ENCODE measurements at places on chromosomes 7 and 10. TPM values are rescaled to one million over a fixed set of nuclear protein-coding genes. Genes with fewer than 3 reads are reported as not detected.

DNA sequence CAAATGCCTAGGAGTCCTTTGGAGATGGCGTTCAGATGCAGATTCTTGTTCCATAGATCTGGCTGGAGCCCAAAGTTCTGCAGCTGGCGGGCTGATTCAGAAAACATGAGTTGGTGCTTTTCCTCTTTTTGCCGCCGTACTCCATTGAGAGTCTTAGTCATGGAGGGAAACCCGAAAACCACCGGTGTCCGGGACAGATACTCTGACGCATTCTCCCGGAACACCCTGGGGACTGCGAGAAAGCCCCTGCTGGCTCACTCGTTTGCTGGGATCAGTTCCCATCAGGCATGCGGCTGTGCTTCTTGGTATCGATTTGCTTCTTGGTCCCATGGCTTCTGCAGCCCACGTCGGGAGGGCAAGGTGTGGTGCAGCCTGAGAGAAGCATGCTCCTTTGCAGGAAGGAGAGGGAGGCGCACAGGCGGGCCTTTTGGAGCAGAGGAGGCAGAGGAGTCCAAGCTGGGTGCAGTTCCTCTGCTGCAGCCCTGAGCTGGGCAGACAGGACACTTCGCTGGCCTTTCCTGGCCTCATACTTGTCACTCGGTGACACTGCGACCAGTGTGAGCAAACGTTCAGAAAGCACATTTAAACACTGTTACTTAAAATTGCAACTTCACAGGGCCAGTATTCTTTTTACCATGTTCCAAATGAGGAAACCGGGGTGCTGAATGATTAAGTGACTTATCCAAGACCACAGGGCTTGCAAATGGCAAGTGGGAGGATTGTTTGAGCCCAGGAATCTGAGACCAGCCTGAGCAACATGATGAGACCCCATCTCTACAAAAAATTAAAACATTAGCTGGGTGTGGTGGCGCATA is 30.6 kb upstream of the PFKFB3 start:
- DNase-seq: no peak

DNA sequence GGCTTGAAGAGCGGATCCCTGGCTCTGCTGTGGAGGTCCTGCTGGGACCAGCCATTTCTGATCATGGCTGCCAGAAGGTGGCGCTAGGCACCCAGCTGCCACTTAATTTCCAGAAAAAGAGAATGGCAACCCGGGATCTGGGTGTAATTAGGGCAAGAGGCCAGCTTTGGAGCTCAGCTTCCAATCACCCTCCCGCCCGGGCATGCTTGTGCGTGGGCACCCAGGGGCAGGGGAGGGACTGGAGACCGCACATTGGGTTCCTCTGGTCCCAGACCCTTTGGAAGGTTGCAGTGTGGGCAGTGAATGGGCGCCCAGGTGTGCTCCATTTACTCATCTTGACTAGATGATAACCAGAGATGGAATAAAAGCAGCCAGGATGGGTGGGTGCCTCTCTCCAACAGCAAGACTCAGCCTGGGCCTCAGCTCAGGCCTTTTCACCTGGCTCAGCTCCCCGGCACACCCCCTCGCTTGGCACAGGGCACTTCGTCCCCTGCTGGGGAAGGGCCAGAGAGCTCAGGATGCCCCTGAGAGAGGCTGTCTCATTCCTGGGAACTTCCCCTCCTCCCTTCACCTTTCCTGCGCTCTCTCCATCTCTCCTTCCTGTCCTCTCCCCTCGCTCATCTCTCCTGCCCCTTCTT is 14.7 kb downstream of the FAM241B start:
- peak; percentile 68 for DNase-seq

WASHC2A gene
- total RNA-seq: 30.5 TPM

CHAT gene
- not detected for total RNA-seq

LRRC4 gene
- not detected for total RNA-seq

DNA sequence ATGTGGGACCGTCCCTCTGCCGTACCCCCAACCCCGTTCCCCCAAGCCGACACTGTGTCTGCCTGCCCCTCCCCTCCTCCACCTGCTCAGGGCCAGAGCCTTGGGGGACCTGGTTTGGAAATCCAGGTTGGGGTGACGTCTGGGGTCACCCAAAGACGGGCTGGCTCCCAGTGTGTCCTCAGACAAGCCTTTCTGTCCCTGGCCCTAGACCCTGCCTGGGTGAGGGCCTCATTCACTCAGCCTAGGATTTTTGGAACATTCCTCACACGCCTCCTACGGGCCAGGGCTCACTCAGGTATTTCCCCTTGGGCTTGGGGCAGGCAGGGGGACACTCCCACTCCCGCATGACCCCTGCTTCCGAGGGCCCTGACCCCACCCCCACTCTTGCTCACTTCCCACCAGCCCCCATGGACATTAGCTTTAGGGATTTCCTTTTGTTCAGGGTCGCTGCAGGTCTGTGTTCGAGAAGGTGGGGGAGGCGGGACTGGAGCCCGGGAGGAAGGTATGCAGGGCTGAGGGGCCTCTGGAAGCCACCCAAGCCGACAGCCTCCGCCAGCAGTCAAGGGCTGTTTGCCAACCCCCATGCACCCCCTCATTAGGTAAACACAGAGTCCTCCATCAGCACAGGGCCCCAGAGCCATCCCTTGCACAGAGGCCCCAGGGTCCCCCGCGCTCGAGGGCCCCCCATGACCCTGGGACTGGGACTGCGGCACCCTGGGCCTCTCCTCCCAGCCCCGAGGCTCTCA is 35.1 kb downstream of the PDGFA start:
- no peak for DNase-seq

SEMA3E gene
- 6.8 TPM for total RNA-seq

- DNase-seq: no peak
Measured at GRCh38 chr10:79081353-79082034, 12.7 kb downstream of the ZMIZ1 start.

DNAJB9 gene
- total RNA-seq: 65.9 TPM

GRCh38 chr10:116973946-116974455 is 31.0 kb downstream of the SHTN1 start:
- DNase-seq: no peak

DNA sequence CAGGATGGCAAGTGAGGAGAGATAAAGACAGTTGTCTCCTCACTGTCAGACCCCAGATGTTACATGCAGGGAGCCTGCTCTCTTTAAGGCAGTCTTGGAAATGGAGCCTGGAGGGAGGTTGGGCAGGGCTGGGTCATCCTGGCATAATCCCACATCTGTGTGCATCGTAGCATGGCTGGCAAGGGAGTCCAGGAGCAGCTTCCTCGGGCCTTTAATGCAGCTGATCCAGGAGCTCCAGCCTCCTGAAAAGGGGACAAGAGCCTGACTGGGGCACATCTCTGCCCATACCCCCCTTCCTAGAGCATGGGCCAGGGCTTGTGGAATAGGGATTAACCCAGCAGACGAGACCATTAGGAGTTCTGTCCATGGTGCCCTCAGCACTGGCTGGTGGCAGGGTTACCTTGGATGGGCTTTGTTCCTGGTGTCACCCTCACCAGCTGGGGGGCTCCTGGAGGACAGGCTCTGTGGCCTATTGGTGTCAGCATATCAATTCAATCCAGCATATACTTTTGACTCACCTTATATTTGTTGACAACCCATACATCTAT is 34.9 kb downstream of the TBATA start:
- DNase-seq: no peak

DNA sequence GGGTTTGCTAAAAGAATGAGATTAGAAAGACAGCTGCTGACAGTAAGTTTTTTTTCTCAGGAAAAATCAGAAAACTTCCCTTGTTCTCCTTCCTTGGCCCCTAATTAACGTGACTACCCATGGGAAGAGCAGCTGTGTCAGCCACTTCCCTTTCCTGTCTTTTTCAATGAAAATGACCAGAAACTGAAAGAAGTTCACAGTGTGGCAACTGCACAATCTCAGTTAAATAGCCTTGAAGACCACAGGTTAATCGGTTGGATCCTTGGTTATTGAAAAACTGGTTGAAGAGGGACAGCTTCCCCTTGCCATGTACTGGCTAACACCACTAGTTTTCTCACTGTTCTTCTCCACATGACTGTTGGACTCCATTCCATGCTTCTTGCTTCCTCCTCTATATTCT is 148.8 kb upstream of the AGR3 start:
- no peak for DNase-seq

EPHB6 gene
- total RNA-seq: 0.59 TPM

DNA sequence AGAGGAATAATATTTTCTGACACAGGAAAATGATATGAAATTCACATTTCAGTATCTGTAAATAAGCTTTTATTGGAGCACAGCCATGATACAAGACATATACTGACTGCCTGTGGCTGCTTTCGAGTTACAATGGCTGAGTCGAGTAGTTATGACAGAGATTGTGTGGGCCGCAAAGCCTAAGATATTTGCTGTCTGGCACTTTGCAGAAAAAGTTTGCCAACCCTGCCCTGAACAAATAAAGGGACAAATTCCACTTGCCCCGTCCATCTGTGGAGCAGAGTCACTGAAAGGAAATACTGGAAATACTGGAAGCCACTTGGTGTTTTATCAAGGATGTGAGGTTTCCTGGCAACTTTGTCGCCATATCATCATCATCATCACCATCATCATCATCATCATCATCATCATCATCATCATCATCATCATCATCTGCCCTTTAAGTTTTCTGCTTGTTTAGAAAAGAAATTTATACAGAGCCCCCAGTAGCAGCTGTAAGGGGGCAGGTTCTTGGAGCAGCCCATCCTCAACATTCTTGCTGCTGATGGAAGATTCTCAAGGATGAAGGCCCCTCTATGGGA is 85.8 kb downstream of the TCF7L2 start:
- DNase-seq: no peak

DNA sequence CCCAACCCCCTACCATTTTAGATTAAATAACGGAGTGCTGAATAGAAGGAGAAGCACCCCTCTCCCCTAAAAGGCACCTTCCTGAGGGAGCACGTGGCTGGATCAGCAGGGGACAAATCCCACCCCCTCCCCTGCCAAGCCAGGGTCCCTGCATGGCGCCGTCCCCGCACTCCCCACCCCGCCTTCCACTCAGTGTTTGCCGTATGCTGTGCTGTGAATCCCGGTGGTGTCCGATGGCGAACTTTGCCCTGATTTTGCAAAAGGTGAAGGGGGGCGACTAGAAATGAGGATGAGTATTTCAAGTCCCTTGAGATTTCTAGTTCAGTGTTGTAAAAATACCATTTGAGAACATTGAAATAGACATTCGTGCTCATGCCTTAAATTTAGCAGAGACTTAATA is 83.5 kb upstream of the SH2B2 start:
- no peak for DNase-seq

- DNase-seq: no peak
Measured at GRCh38 chr10:84706875-84707274, 378.5 kb downstream of the CCSER2 start.

DNA sequence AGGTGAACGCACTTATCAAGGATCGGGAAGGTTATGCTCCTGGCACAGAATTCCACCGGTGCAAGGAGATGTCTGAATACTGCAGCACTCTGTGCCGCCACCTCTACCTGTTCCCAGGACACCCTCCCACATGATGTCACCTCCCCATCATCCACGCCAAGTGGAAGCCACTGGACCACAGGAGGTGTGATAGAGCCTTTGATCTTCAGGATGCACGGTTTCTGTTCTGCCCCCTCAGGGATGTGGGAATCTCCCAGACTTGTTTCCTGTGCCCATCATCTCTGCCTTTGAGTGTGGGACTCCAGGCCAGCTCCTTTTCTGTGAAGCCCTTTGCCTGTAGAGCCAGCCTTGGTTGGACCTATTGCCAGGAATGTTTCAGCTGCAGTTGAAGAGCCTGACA is 11.0 kb upstream of the CLCN1 start:
- DNase-seq: no peak

DNA sequence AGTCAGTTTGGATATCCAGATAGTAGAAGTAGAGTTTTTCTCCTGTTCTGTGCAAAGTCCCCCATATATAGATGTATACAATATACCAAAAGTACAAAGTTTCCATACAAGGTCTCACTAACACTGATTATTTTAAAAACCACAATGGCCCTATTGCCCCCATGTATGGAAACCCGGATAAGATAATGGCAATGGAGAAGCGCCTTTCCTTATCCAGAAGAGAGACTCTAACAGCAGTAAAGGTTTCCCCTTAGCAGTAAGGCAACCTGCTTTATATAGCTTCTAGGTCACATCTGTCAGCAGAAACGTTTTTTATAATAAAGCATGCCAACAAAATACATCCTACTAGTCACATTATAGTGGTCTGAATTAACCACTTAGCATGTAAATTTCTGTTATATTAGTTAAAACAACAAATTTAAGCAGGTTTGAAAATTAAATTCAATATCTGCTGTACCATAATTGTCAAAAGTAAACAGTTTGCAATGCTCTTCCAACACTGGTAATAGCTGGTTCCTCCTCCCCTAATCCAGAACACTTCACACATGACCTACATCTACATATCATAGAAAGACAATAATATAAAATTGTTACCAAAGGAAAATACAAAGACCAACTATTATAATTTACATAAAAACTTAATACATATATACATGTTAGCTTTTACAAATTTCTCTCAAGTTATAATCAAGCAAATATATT is 22.4 kb downstream of the USP6NL start:
- DNase-seq: no peak

- no peak for DNase-seq
Measured at GRCh38 chr10:103632247-103632642, 138.7 kb downstream of the NEURL1 start.

DNA sequence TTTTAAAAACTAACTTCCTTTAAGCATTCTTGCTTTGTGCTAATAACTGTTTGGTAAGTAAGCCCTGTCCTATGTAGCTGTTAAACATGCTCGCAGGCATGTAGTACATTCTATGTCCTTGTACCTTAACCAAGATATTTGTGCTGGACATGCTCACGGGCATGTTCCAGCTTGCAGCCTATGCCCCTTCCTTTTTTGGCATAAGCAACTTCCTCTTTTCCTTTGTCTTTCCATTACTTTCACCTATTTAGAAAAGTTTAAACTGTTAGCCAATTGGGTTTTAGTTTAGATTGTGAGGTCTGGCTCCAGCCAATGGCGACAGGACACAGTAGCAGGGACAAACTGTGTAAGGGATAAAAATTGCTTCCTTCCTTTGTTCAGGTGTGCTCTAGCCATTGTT is 14.4 kb upstream of the APBB1IP start:
- no peak for DNase-seq

DNA sequence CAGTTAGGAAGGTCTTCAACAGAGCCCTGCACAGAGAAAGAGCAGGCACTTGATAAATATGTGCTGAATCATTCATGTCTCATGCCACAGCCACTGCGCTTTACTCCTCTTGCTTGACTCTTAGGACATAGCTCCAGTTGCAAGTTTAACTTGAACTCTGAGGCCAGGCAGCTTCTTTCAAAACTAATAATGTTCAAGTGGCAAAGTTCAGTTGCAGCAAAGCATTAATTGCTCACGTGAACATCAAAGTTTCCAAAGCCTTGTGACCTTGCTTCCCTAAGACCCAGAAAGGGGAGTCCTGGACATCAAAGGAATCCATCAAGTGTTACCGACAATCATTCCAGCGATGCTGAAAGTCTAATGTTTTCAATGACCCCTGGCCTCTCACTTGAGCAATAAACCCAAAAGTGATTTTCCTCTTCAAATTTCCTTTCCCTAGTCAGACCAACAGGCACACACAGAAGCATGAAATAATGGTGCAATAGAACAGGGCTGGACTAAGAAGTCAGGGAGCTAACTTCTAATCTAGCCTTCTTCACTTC is 21.8 kb upstream of the TECTB start:
- DNase-seq: no peak
